ENCODE measurements at places on chromosomes 7 and 10. TPM values are rescaled to one million over a fixed set of nuclear protein-coding genes. Genes with fewer than 3 reads are reported as not detected.

DNA sequence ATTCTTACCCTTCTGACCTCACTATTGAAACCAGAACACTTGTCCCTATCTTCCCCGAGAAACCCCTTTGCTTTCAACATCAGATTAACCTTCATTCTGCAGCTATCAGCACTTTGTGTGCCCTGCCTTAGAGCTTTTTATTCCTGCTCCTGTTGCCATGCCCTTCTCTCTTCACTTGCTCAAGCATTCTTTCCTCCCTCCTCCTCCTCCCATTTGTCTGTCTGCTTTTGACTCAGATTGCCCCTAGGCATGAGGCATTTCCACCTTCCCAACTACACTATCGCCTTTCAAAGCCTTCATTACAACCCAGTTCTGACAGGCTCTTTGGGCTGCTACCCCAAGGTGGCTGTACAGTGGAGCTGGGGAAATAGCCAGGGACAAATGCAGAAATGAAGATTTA is 143.3 kb downstream of the SLC25A13 start:
- no peak for DNase-seq

DNA sequence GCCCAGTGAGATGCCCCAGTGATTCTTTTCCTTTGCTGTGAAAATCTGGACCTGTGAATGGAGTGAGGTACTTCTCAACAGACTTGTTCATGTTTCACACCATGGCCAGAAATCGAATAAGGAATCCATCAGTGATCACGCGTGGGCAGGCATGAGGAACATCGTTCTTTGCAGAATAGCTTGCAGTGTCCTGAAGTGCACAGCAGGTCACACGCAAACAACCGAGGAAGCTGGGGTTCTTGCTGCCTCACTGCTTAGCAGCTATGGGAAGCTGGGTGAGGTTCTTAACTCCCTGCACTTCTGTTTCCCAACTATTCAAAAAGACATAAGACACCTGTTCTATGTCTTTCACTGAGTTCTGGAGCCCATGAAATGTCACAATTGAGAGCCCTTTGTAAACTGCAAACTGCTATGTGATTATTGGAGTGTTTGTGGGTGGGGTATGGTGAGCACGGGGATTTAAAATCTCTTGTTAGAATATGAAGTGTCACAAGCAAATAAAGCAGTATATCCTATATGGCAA is 253.4 kb downstream of the KIAA1217 start:
- DNase-seq = no peak

- DNase-seq = no peak
Measured at GRCh38 chr7:134355004-134355525, 38.3 kb upstream of the SLC35B4 start.

DNA sequence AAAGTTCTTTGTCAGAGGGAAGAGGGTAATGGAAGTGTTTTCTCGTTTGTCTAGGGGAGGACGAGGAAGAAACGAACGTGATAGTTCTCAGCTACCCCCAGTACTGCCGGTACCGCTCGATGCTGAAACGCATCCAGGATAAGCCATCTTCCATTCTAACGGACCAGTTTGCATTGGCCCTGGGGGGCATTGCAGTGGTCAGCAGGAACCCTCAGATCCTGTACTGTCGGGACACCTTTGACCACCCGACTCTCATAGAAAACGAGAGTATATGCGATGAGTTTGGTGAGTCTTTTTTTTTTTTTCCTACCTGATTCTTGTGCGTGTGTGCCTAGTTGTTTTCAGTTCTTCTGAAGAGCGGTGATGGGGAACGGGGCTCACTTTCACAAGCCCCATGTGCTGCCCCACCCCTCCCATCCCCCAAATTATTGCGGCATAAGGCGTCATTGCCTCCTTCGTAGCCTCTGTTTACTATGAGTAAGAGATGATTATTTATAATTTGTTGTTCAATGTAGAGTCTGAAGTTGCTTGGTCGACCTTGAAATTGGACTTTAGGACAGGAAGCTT is 98.6 kb downstream of the ARID5B start:
- no peak for DNase-seq

DRGX gene
- not detected for total RNA-seq

PRKG1 gene
- total RNA-seq = 6.2 TPM

DNA sequence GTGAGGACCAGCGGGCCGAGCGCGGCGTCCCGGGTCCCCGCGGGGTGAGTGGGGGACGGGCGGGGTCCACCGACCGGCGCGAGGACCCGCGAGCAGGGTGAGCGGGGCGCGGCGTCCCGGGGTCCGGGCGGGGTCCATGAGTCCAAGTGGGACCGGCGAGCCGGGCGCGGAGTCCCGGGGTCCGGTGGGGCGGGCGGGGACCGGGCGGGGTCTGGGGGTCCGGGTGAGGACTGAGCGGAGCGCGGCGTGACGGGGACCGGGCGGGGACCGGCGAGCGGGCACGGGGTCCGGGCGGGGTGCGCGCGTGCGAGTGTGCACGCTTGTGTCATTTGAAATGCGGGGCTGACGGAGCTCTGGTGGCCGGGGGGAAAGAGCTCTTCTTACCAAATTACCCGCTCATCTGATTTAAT is 765 bp downstream of the CELF2 start:
- no peak for DNase-seq

DNA sequence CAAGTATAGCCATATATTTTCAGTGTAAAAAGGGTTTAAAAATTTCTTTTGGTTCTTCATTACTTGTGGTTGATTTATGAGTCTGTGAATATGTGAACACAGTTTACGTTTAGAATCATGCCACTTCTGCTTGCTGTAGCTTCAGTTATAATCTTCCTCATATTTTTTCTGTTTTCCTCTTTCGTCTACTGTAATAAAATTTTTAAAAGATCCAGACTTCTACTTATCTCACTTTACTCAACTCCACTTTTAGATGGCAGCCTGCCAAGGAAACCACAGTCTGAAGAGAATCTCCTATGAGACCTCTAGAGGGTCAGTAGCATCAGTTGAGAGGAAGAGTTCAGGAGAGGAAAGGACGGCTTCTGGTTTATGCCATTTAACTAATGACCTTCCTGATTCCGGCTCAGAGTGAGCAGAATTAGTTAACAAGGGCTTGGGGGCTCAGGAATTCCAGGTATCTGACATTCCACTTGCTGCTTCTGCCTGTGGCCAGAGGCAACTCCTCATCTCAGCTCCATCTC is 21.4 kb downstream of the CREB5 start:
- no peak for DNase-seq

- DNase-seq = peak; percentile 34
Measured at GRCh38 chr10:133278577-133279265, 2.1 kb upstream of the ADAM8 start.

- DNase-seq = peak; percentile 78
Measured at GRCh38 chr7:17706734-17707133, 233.6 kb downstream of the SNX13 start.

DNA sequence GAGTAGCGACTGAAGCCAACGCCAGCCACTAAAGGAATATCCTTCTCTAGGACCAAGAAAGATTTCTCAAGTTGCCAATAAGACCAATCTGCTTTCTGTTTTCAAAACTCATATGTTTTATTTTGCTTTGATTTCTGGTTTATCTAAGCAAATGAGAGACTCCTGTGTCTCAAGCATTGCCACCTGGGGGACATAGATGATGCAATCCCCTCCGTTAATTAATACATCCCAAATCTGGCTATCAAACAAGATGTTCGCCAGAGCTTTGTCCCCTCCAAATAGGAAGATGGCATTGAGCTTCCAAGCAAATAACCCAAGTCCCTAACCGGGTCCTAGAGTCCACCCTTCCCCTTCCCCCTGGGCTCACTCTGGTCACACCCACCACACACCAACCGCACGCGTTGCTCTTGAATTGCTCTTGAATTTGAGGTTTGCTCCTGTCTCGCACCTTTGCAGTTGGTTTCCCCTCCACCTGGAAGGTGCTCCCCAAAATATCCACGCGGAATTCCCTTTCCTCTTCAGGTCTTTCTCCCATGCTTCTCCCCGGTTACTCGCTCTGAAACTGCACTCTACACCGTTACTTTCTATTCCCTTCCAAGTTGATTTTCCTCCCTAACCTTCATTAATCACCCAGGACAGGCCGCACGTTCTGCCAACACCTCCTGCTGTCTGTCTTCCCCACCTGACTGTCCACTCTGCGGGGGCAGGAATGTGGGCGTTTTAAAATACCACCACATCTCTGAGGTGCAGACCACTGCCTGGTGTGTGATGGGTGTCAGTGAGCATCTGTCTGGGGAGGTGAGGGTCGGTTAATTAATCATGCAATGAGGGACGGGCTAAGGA is 64.1 kb upstream of the RNF32 start:
- DNase-seq = no peak

DNA sequence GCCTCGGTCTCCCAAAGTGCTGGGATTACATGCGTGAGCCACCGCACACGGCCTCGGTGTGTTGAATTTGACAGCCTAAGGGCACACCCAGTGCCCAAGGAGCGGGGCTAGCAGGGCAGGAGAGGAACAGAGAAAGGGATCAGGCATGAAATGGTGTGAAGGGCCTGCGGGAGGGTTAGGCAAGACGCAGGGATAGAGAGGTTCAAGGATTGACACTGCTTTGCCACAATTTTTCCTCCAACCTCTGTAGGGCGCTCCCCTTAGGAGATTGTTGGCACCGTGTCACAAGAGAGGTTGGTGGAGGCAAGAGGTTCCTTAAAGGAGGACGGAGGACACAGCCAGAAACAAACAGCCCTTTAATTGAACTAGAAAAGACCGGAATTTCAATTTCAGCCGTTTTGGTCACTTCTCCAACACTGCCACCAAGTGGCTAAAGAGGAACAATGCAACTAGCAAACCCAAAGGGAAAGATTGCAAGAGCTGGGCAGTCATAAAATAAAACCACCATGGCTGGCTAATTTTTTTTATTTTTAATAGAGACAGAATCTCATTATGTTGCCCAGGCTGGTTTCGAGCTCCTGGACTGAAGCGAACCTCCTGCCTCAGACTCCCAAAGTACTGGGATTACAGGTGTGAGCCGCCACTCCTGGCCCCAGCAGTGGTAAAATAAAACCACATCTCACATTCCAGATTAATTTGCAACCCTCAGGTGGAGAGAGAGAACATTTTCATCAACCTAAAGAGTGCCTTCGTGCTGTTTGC is 6.9 kb upstream of the CREB3L2 start:
- DNase-seq = peak; percentile 80

UTF1 gene
- total RNA-seq = not detected

DGKI gene
- total RNA-seq = 4.2 TPM

TET1 gene
- 2.9 TPM for total RNA-seq

Measured in LHCN-M2 (cell line).